ENCODE measurements at places on chromosomes 4 and X.

DNA sequence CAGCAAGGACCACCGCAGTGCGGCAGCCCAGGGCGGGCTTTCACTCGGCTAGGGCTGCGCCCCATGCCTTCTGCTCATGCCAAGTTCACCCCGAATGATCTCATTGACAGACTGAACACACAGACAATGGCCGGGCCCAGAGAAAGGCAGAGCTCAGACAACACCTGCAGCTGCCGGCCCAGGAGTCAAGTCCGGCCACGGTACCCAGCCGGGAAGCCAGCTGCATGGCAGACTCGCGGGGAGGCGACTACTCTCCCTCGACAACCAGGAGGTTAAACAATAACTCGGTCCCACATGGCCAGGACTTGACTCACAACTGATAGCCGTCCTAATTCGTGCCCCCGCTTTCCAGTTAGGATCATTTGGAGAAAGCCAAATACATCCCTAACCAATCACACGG lies 50.4 kb downstream of the ABLIM2 start:
- no peak for DNase-seq

DNA sequence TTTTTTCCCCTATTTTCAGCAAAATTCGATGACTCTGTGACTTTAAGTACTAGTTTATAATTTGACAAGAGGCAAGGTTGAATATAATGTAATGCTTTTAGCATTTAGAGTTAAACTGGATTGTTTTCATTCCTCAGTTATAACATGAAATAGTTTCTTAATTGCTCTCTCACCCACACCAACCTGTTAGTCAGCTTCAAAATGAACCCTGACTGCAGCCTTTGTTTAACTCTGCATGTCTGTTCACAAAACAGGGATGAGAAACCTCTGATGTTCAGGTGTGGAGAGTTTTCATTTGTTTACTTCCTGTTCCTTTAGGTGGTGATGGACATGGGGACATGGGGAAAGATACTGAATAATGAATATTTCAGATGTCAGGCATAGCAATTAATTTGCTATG lies 49.9 kb upstream of the MND1 start:
- peak; percentile 15 for DNase-seq

- DNase-seq: peak; percentile 13
Measured at GRCh38 chr4:24003926-24004325, 114.1 kb upstream of the PPARGC1A start.

DNA sequence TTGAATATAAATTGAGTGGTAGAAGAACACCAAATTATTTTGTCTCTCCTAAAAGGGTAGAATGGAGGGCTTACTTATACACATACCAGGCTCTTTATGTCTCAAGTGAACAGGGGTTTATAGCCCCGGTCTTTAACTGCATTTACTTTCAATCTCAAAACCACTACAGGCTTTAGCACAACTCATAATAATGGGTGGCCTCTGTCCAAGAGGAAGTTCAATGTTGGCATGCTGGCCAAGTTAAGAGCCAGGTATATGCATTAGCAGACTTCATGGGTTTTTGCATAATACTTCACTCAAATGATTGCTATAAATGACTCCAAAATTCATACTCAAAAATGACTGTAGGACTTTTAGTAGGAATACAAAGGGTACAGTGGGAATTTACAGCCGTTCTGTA lies 118.5 kb upstream of the OTUD4 start:
- no peak for DNase-seq

GRCh38 chrX:70554523-70554922 lies 109.9 kb downstream of the DLG3 start:
- DNase-seq: no peak

DNA sequence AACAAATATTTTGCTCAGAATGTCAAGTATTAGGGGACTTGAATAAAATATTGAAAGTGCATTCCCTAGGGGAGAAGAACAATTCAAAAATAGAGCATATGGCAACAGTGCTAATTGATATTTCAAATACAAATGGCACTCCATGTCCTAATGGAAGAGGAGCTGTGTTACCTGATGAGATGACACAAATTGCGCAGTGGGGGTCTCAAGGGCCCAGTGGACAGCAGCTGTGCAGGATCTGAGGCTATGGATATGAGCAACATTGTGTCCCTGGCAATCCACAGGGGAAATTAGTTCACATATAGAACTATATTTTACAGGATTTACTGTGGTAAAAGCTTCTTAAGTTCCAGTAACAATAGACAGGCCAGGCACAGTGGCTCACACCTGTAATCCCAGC lies 17.4 kb upstream of the USP46 start:
- DNase-seq: no peak

DNA sequence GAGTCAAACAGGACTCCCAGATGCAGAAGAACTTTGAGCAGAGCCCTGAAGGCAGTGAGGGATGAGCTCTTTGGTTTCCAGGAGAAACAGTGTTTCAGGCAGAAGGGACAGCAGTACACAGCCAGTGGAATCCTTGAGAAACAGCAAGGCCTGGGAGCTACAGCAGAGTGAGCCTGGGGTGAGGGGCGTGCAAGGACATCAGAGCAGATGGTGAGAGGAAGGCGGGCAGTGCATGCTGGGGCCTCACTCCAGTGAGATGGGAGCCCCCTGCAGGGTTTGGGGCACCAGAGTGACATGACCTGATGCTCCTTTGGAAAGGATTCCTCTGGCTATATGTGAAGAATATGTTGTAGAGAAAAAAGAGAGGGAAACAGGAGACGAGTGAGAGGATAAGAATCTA lies 98.1 kb upstream of the EGFL6 start:
- DNase-seq: no peak

GRCh38 chr4:168021666-168022065 lies 70.7 kb upstream of the ANXA10 start:
- DNase-seq: peak; percentile 58

DNA sequence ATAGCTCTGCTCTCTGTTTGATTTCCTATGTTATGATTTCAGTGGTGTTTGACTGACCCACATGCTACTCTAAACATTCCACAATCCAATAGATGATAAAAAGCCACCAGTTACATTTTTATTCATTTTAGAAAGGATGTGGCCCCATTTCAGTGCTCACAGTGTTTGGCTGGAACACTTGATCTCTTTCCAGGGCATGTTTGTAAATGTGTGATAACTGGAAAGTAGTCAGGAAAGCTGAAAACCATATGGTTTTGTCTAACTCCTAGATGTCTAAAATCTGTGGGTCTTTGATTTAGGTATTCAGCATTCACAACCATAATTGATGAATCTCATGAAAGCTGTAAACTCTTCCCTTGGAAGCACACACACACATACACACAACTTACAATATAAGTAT lies 904.9 kb upstream of the AGA start:
- no peak for DNase-seq

DNA sequence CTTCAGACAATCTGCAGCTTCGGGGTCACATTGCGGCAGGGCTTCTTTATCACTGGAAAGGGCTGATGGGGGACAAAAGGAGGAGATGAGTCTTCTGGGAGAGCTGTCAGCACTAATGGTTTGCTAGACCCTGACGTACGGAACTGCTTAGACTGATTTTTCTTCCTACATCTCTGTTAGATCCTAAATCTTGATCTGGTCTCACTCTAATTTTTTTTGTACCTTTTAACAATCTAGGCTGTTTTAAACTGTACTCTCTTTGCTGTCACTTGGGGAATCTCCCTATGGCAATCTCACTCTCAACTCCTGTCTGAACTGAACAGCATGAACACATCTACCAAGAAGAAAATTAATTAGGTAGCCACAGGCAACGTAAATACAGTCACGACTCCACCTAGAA lies 120.1 kb downstream of the SNCA start:
- DNase-seq: no peak

GRCh38 chrX:78957049-78957767 lies 12.0 kb downstream of the P2RY10 start:
- DNase-seq: no peak

DNA sequence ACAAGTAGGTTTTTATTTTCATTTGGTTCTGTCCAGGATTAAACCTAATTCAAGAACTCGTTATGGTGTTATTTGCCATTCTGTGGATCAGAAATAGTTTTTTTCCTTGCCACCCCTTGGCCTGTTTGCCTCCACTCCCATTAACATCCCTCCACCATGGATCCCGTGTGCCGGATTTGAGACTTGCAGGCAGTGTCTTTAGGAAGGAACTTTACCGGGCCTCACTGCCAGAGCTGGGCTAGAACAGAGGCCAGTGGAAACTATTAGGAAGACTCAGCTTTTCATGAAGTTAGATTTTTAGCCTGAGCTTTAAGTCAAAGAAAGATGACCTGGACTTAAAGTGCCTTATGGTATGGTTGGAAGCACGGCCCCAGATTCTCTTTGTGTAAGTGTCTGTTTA lies 2.4 kb downstream of the KLHL2 start:
- no peak for DNase-seq

- DNase-seq: no peak
Measured at GRCh38 chr4:5118091-5118786, 67.0 kb downstream of the STK32B start.

DNA sequence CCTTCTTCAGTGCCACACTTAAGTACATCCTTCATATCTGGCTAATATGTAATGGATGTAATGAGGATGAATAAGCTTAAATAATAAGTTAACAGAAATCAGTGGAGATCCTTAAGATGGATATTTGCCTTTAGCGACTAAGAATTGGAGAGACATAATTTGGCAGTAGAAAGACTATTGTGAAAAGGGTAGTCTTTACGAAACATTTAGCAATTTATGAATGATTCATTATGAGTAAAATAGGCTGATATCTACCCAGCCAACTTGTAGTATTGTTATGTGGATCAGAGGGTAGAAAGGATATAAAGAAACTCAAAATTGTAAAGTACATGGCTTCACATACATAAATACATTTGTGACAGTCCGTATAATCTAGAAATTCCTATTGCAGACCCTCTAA lies 2371.8 kb downstream of the PCDH7 start:
- DNase-seq: no peak

DNA sequence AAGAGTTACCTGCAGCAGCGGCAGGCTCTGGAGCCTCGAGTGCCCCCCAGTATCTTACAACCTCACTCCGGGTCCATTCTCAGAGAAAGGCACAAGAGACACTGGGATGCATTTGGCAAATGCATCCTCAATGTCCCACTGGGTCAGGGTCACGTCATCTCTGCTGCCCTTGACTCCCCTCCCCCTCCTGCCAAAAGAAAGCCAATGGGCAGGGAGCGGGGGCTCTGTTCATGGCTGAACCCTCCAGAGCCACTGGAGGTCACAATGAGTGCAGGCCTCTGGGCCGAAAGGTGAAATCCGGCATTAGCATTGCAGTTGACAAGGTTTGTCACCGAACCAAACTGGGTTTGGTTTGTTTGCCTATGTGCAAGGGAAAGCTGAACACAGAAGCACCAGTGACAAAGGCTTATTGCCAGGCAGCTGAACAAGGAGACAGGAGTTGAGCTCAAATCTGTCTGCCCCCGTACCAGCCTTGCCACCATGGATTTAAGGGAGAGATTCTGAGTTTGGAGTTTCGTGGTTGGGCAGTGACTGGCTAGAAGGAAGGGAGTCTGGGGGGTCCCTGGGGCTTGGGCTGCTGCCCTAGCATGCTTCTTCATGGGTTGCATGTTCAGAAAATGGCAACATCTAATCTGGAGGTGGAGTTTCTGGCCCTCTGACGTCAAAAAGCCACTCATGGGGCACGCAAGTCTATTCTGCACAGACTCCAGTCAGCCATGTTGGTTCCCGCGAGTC lies 64.3 kb downstream of the HTRA3 start:
- no peak for DNase-seq

DNA sequence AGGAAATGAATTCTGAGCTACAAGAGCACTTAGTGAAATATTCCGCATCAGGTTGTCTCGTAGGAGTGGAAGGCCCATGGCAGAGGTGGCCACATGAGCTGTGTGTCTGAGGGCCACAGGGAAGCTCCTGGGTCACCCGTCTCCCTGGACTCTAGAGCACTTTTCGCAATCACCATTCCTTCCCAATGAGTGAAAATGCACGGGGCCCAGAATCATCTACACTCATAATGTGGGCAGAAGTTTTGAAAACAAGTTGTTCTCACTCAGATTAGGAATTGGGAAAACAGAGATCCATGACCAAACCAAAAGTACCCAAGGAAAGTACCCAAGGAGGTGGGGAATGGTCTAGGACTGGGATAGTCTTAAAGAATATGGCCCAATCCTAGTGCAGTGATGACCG lies 94.4 kb downstream of the SCD5 start:
- peak; percentile 70 for DNase-seq

GRCh38 chrX:56057325-56057724 lies 174.8 kb upstream of the KLF8 start:
- DNase-seq: no peak

DNA sequence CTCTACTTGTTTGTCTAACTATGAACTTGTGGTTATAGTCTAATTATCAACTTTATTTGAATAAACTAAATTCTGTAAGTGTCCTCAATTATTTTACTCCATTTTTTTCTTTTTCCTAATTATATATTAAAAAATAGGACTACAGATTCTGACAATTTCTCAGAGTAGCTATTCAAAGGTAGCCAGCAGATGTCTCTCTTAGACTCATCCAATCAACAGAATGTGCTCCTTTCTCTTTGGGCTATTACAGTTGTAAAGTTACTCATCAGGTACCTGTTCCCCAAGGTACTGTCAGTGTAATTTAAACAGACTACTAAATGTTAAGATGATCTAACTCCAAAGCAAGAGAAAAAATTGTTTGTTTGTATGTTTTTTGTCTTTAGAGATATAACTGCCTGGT lies 248.6 kb downstream of the PCDH18 start:
- DNase-seq: peak; percentile 61

- peak; percentile 8 for DNase-seq
Measured at GRCh38 chrX:39954851-39955250, 142.9 kb downstream of the BCOR start.

DNA sequence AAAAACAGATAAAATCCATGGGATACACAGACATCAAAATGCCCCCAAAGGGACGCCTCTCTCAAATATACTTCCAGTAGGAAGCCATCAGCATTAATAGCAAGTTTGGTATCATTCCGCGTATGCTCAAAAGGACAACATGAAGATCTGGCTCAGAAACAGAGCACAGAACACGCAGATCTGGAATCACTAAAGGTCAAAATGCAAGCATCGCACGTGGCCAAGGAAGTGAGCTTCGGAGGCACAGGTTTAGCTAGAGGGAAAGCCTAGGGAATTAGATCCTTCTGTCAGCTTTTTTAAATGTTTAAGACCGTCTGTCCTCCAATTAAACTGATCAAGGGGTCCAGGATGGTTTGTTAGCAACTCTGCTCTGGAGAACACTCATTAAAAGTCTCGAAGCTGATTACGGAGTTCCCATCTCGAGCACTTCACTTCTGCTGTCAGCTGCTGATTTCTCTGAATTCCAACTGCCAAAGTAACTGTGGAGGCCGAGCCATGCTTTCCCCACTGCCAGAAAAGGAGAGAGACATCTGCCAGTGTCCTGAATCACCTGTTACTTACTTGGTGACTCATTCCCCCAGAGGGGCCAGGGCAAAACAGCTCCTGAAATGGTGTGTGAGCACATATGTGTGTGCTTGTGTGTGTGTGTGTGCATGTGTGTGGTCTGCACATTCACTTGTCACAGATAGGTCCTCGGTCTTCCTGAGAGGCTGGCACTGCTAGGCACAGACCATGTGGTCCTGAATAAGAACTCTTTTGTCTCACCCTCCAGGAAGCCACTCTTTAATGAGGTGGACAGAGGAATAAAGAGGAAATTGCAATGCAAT lies 177.7 kb upstream of the PPARGC1A start:
- peak; percentile 78 for DNase-seq

GRCh38 chr4:128177498-128177897 lies 110.1 kb downstream of the PGRMC2 start:
- DNase-seq: no peak

All from foreskin fibroblast (primary cell).